Stimulated activated CD8-positive, alpha-beta memory T cell treated with anti-CD3 and anti-CD28 coated beads, Interleukin-7, amount 100 ng/mL, for 1 hour (primary cell): ENCODE measurements at places on chromosomes 5 and 9.

- DNase-seq: no peak
These were observed 105.5 kb upstream of the SPATA31C2 start for GRCh38 chr9:88243736-88244135.

GRCh38 chr5:93280518-93280917 is 300.5 kb downstream of the NR2F1-AS1 start:
- no peak for DNase-seq

GRCh38 chr5:144406442-144406841 is 235.8 kb downstream of the KCTD16 start:
- DNase-seq: no peak

- DNase-seq: no peak
These were observed 1796.4 kb downstream of the EFNA5 start for GRCh38 chr5:105874316-105874715.

- no peak for DNase-seq
These were observed 19.3 kb upstream of the F2RL2 start for GRCh38 chr5:76642390-76643040.

DNA sequence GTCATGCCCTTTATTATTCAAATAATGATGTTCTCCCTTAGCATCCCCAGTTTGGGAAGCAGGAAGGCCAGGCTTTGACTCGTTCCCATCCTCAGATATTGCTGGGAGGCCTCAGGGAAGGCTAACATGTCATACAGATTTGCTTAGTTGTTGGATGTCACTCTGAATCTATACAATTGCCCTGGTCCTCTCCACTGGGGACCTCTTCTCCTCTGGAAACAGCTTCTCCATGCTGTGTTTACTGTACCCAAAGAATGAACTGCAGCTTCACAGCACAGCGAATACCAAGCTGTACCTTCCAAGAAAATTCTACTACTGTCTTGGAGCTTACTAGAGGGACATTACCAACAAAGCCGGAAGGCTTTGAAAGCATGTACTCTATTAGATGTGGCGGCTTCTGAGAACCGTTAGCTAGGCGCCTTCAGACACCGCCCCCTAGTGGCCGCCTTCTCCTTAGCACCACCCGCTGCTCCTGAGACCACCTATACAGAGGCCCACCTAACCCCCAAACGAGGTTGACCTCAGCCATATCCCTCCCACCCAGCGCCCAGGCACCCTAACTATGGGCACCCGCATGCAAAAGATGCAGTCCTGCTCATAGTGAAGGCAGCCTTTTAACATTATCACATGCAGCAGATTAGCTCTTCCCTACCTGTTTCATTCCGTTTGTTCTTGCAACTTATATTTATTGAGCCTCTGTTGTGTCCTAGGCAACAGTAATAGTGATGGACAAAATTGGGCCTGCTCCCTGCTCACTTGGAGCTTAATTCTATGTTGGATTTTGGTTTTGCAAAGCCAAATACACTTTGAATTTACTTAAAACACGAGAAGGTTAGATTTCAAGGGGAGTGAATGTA is 34.9 kb upstream of the FOXI1 start:
- DNase-seq: no peak

DNA sequence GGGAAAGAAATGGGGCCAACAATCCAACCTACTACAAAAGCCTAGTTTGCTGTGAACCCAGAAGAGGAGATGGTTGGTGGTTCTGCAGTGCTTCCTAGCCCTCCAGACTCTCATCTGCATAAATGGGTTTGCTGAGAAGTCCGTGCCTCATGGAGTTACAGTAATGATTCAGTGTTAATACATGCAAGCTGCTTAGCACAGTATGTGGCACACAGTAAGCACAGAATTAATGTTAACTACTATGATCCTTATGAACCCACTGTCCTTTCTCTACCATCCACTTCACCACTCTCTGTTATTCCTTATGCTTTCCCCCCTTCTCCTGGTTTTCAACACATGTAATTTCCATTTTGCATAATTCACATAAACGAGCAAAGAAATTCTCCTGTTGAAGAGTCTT is 100.0 kb downstream of the ACTBL2 start:
- no peak for DNase-seq

- no peak for DNase-seq
These were observed 95.5 kb downstream of the PDE8B start for GRCh38 chr5:77305956-77306355.

DNA sequence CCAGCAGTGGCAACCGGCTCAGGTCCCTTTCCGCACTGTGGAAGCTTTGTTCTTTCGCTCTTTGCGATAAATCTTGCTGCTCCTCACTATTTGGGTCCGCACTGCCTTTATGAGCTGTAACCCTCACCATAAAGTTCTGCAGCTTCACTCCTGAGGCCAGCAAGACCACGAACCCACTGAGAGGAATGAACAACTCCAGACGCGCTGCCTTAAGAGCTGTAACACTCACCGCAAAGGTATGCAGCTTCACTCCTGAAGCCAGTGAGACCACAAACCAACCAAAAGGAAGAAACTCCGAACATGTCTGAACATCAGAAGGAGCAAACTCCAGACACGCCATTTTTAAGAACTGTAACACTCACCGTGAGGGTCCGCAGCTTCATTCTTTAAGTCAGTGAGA is 103.5 kb downstream of the GLIS3 start:
- DNase-seq: no peak

GRCh38 chr9:18319918-18320445 is 154.0 kb upstream of the ADAMTSL1 start:
- DNase-seq: no peak

DNA sequence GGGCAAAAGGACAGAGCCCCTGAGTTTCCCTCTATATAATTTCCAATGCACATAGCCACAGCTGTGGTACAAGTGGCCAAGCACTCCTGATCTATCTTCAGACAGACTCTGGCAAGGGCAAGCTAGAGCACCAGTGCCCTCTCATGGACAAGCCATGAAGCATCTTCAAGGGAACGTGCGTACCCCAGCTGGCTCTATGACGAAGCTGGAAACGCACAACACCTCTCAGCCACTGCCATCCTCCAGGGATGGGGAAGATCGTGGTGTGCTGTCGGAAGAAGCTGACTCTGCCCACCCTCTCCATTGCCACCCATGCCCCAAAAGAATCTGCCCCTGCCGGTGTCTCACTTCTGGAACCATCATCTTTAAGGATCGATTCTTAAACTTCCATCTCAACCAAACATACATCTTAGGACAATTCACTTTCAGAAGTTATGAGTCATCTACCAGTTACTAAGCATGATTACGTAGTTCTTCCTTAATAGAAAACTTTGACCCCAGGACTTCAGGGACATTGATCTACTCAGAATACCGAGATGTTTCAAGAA is 482.9 kb downstream of the AGTPBP1 start:
- DNase-seq: no peak

- DNase-seq: no peak
These were observed 24.4 kb downstream of the SKIC3 start for GRCh38 chr5:95530416-95530815.

- no peak for DNase-seq
These were observed 10.1 kb upstream of the GLRX start for GRCh38 chr5:95832664-95833063.

GRCh38 chr5:177427919-177428573 is 1.6 kb downstream of the GRK6 start:
- DNase-seq: no peak

DNA sequence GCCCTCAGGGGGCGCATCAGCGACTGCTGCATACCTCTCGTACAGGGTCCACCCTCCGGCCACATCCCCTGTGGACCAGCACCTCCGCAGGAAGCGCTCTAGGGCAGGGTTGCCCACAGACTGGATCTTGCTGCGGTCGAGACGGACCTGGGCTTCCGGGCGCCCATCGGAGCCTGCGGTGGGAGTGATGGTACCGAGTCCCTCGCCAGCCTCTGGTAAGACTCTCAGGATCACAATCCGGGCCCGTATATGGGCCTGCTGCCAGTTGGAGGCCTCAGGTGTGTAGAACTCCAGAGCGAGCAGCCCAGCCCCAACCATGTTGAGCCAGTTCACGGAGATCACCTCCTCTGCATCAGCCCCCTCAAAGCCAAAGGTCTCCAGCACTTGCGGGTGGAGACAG is 323.0 kb downstream of the ANXA1 start:
- no peak for DNase-seq

- no peak for DNase-seq
These were observed 97.6 kb downstream of the ARSB start for GRCh38 chr5:78887384-78888118.

DNA sequence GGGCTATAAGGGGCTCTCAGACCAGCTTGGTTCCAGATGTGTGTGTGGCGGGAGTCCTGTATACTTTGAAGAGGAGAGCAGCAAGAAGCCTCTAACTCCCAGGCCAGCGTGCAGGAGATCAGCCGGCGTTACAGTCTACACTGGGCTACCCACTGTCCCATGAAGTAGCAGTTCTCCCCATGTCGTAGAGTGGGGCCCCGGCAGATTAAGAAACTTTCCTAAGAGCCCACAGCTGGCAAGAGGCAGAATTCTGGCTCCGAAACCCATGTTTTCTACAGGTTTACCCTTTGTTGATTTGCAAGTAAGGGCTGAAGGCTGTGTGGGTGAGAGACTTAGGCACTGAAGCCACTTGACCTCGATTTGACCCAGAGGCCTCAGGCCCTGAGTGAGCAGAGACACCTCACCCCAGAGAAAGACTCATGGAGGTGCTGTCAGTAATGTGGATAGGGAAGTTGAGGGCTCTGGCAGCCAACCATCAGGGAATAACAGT is 881 bp upstream of the B4GALT1 start:
- no peak for DNase-seq

DNA sequence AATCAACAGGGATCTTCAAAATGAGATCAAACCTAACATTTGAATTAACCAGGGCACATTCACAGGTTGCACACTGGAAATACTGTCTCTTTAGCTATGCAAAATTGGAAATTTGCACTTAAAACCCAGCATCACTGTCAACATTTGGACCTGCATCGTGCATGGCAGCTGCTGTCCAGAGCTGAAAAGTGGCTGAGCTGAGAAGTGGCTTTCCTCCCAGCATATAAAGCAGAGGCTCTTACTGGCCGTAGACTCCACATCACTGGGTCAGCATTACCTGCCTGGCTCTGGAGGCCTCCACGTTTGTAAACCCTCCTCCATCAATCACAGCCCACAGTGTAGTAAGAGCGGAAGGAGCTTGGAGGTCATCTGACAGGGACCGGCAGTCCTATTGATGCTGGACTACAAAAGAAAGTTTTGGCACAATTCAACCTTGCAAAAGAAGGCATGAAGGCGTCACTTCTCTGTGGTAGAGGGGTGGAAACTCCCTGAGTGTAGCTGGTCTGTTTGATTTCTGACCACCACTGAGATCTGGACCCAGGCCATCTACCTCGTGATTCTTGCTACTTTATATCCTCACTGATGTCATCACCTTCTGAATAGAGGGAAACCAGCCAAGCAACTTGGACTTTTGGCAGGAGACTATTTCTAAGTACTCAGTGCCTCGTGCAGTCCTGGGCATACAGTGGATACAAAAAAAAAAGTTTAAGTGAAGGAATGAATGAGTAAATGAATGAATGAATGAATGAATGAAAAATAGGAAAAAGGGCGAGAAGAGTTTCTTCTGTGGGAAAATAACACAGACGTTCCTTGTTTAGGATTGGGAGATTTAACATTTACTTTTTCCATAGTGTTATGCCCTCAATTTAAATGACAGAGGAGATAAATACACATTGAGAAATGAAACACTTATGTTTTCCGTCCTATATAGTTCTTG is 14.8 kb downstream of the RASEF start:
- no peak for DNase-seq

GRCh38 chr9:88947581-88948573 is 43.4 kb upstream of the S1PR3 start:
- no peak for DNase-seq

DNA sequence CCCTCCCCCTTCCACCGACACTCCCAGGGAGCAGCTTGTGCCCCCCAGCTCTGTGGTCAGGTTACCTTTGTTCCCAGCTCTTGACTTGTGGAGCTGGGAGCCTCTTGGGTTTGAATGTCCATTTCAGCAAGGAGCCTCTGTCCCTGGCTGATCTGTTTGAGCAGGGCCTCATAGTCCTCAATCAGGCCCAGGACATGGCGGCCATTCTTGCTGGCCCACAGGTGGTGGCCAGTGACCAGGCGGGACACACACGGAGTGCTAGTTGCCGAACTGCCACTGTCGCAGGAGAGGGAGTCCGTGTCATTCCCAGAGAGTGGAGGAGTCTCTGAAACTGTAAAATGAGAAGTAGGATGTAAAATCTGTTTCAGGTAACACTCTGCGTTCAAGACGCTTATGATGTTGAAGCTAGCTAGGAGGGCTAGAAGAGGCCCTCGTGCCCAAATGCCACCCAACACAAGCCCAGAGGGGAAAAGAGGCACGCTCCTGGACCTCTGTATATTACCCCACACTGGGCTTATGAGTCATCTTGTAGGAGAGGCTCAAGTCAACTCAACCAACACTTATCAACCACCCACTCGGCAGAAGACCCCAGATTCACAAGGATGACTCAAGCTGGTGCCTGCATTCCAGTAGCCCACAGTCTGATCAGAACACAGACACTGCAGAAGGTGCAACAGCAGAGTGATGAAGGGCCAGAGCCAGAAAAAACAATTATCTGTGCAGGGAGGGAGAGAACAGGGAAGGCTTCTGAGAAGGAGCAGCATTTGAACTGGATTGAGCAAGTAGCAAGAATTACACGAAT is 177.0 kb downstream of the CDK5RAP2 start:
- DNase-seq: no peak

DNA sequence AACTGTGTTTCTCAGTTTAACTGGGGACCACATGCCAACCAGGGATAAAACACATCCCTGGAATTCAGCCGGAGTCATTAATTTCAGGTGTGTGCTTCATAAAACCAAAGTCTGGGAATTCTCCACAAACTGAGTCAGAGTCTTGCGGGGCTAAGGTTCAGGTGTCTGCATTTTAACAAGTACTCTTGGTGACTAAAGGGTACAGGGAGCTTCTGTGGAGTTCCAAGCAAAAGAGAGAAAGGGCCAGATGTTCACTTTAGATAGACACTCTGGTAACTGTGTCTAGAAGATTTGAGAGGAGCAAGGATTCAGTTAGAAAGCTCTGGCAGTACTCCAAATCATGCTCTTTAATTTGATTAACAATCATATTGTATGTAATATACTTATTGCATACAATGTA is 4.0 kb downstream of the NADK2 start:
- no peak for DNase-seq

DNA sequence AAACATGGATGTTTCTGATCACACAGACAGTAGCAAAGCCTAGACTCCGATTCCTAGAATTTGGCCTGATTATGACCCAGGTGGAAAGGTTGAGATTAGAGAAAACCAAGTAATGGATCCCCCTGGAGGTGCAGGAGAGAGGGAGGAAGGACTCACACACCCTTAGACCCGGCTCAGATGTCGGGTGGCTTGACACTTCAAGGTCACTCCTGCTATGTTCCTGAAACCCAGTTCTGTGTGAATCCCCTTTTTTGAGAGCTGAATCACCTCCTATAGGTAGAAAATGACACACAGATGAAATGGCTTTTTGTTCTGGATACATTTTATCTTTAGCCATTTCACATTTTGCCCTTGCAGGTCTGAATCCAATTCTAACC is 192.8 kb downstream of the ARRDC3 start:
- no peak for DNase-seq

GRCh38 chr5:89399548-89399947 is 516.6 kb upstream of the MEF2C start:
- DNase-seq: no peak

- no peak for DNase-seq
These were observed 29.8 kb upstream of the CLPTM1L start for GRCh38 chr5:1374679-1375055.

- DNase-seq: no peak
These were observed 9.3 kb upstream of the TRIM36 start for GRCh38 chr5:115179030-115179393.

- DNase-seq: no peak
These were observed 121.0 kb downstream of the FEM1C start for GRCh38 chr5:115423541-115423940.
